ENCODE measurements at places on chromosomes 7 and 10. TPM values are rescaled to one million over a fixed set of nuclear protein-coding genes. Genes with fewer than 3 reads are reported as not detected.

Gene LIPJ
- 0.19 TPM for polyA plus RNA-seq

Gene OR2A7
- polyA plus RNA-seq, result 17.0 TPM

Gene IL6
- 4.8 TPM for polyA plus RNA-seq

Gene MMD2
- not detected for polyA plus RNA-seq
